Panc1 (cell line): ENCODE measurements at places on chromosomes 13 and 19. TPM values are rescaled to one million over a fixed set of nuclear protein-coding genes. Genes with fewer than 3 reads are reported as not detected.

DNA sequence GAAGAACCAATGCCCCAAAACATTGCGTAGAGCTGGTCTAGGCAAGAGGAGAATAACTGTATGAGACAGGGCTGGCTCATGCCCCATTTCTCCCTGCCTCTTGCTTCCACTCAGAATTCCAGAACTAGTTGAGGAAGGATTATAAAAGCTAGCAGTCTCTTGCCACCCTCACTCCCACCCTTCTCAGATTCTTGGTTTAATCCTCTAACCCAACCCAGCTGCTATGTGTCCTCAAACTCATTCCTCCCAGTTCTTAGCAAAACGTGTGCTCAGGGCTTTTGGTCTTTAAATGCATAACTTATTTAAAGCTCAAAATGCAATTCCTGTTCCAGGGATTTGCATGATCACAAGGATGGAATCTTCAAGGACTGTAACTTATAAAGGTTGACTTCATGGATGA, 466.3 kb downstream of the COG6 start:
- no peaks in the 10 kb centered on the region for H3K36me3 ChIP-seq
- H3K27ac ChIP-seq = no peak overlapping the region
- H3K4me1 ChIP-seq = no peaks in the 10 kb centered on the region
- H3K27me3 ChIP-seq = no peaks in the 10 kb centered on the region
- no peak overlapping the region for H3K4me3 ChIP-seq

The GPR180 gene
- 7.1 TPM for total RNA-seq

GRCh38 chr13:109996404-109996960, 210.1 kb upstream of the IRS2 start:
- no peaks in the 10 kb centered on the region for H3K36me3 ChIP-seq
- DNase-seq = no peak
- H3K4me1 ChIP-seq = no peaks in the 10 kb centered on the region

DNA sequence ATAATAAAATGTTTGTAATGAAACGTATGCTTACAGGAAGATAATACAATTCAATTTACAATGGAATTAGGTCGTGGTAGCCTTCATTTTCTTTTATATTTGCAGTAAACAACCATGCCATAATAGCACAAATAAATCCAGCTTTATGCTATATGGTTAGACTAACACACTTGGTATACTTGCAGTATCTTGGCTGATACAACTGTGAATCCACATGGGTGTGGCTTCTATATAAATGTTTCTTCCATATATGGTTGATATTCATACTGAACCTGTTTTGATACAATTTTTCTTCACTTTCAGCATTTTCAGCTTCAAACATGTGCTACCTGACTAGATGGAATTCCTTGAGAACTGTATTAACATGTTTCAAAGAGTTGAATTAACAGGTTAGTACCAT, 20.4 kb upstream of the SPRY2 start:
- peaks cover 24% of the 10 kb centered on the region for H3K4me1 ChIP-seq
- H3K27ac ChIP-seq = peak overlapping the region; percentile 64; the same call in 1 of the 2 replicates
- no peaks in the 10 kb centered on the region for H3K36me3 ChIP-seq
- no peak for DNase-seq
- H3K27me3 ChIP-seq = no peaks in the 10 kb centered on the region

The CLC gene
- total RNA-seq = not detected

The GIPR gene
- 2.0 TPM for total RNA-seq

DNA sequence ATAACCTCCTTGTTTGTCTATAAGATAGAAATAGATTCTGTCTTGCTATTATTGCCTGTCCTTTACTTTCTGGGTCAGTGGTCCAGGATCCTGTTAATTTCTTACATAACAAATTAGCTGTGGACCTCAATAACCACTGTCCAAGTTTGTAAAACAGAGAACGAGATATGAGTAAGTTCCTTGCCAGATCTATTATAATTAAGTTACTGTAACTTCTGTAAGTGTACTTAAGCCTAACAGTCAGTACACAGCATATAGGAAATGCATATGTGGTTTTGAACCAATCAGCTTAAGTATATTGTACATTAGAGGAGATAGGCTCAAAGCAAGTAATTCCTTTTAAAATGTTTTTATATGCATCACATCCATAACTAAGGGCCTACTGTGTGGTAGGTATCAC, 34.9 kb downstream of the HTR2A start:
- H3K4me1 ChIP-seq = no peaks in the 10 kb centered on the region
- H3K36me3 ChIP-seq = no peaks in the 10 kb centered on the region
- no peaks in the 10 kb centered on the region for H3K27me3 ChIP-seq
- H3K4me3 ChIP-seq = no peak overlapping the region
- no peak overlapping the region for H3K27ac ChIP-seq

The VSTM2B gene
- not detected for total RNA-seq

The MIDN gene
- 118 TPM for total RNA-seq

DNA sequence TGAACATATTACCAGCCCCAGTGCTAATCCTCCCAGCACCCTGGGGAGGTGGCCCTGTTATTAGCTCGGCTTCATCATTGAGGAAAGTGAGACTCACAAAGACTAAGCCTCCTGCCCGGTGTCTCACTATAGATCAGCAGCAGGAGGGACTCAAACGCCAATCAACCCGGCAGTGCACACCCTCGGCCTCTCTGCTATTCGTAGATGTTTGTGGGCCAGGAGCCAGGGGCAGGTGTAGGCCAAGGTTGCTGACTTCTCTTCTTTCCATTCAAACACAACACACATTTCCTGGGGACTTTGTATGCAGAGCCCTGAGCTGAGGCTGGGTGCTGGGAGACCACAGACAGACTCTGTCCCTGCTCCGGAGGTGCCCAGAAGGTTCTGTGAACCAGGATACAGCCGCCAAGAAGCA, 9.4 kb upstream of the SBK3 start:
- H3K27ac ChIP-seq = no peak overlapping the region; the same call in 1 of the 2 replicates
- no peak for DNase-seq
- no peaks in the 10 kb centered on the region for H3K27me3 ChIP-seq
- H3K4me3 ChIP-seq = no peak overlapping the region
- H3K4me1 ChIP-seq = peaks cover 15% of the 10 kb centered on the region
- no peaks in the 10 kb centered on the region for H3K36me3 ChIP-seq

The RASAL3 gene
- 0.10 TPM for total RNA-seq

The HSD11B1L gene
- total RNA-seq = 6.0 TPM

The HTR2A gene
- total RNA-seq = not detected

GRCh38 chr19:17259118-17259780, 5.3 kb downstream of the USHBP1 start:
- DNase-seq = no peak
- H3K4me1 ChIP-seq = no peaks in the 10 kb centered on the region
- H3K27me3 ChIP-seq = no peaks in the 10 kb centered on the region
- H3K4me3 ChIP-seq = no peak overlapping the region
